Activated CD4-positive, alpha-beta T cell treated with anti-CD3 and anti-CD28 coated beads, Interleukin-2, amount 50 U/mL, for 24 hours (primary cell): ENCODE measurements at places on chromosomes 5 and 9.

DNA sequence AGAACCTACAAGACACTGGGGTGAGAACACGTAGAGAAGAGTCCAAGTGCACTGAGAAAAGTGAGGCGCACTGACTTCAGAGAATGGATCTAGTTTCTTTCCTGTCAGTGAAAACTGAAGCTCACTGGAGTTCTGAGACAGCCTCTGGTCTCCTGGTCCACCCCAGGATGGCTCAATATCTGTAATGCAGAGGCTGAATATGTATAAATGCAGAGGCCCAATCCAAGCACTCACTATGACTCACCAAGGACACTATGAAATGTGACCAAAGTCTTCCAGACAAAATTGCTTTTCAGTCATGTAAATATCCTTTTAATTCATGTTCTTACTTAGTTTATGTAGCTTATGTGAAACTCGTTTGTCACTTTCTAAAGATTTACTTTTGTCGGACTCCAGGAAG, 53.8 kb downstream of the NFIB start:
- DNase-seq = no peak

- DNase-seq = no peak
Measured at GRCh38 chr9:109923806-109924205, 143.8 kb downstream of the PALM2AKAP2 start.

- no peak for DNase-seq
Measured at GRCh38 chr5:106171708-106172107, 1499.0 kb downstream of the EFNA5 start.

DNA sequence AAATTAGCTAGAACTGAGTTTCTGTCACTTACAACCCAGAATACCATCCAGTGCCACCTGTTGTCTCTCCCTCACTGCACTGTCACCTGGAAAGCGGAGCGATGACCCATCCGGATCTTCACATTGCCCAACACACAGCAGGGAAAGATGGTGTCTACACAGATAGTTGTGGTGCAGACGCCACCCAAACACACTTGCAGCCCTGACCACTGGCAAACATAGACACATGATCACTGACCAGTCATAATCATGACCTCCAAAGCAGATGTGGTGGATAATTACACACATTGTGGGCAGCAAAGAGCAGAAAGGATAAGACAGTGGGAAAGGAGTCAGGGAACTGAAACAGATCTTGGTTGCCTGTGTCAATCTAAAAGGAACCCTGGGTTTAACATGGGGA, 64.7 kb downstream of the GABBR2 start:
- no peak for DNase-seq

DNA sequence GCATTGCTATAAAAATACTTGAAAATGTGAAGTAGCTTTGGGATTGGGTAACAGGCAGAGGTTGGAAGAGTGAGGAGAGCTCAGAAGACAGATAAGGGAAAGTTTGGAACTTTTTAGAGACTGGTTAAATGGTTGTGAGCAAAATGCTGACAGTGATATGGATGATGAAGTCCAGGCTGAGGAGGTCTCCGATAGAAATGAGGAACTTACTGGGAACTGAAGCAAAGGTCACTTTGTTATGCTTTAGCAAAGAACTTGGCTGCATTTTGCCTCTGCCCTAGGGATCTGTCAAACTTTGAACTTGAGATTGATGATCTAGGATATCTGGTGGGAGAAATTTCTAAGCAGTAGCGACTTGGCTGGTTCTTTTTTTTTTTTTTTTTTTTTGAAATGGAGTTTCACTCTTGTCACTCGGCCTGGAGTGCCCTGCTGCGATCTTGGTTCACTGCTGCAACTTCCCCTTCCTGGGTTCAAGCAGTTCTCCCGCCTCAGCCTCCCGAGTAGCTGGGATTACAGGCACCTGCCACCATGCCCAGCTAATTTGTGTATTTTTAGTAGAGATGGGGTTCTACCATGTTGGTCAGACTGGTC, 998.9 kb downstream of the TLE1 start:
- DNase-seq = no peak

- no peak for DNase-seq
Measured at GRCh38 chr5:106894964-106895363, 775.8 kb downstream of the EFNA5 start.

DNA sequence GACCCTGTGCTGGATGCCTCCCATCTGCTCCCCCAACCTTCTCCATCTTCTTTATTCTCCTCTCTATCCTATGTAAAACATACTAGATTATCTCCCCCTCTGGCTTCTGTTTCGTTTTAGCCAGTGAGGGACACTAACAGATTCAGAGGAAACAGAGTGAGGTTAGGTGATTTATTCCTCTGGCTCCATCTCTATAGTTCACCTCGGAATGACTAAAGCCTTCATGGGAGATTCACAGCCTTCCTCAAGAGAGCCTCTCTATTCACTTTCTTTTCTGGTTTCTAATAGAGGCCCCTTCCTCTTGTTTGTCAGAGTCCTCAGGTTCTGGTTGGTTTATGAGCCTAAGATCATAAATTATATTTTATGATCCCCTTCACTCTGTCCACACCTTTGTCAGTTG, 633.1 kb upstream of the TYRP1 start:
- no peak for DNase-seq

GRCh38 chr9:19281801-19282200, 51.3 kb downstream of the DENND4C start:
- no peak for DNase-seq

DNA sequence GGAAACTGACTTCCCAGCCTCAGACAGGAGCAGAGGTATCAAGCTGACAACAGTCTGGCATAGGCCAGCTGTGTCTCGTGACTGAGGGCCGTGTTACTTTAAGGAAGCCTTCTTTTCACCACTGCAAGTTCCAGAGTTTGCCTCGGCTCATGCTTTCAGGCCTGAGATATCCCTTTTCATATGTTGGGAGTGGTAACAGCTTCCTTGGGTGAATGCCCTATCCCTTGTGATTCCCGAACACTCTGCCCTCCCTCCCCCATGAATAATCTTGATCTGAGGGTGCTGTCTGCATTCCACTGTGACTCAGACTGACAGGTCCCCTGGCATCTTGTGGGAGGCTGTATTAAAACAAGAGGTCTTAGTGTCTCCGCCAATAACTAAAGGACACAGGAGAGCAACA, 49.7 kb upstream of the ARL15 start:
- no peak for DNase-seq

- DNase-seq = no peak
Measured at GRCh38 chr5:34485768-34486030, 170.4 kb upstream of the RAI14 start.

- no peak for DNase-seq
Measured at GRCh38 chr9:115999498-115999897, 154.1 kb upstream of the PAPPA start.

DNA sequence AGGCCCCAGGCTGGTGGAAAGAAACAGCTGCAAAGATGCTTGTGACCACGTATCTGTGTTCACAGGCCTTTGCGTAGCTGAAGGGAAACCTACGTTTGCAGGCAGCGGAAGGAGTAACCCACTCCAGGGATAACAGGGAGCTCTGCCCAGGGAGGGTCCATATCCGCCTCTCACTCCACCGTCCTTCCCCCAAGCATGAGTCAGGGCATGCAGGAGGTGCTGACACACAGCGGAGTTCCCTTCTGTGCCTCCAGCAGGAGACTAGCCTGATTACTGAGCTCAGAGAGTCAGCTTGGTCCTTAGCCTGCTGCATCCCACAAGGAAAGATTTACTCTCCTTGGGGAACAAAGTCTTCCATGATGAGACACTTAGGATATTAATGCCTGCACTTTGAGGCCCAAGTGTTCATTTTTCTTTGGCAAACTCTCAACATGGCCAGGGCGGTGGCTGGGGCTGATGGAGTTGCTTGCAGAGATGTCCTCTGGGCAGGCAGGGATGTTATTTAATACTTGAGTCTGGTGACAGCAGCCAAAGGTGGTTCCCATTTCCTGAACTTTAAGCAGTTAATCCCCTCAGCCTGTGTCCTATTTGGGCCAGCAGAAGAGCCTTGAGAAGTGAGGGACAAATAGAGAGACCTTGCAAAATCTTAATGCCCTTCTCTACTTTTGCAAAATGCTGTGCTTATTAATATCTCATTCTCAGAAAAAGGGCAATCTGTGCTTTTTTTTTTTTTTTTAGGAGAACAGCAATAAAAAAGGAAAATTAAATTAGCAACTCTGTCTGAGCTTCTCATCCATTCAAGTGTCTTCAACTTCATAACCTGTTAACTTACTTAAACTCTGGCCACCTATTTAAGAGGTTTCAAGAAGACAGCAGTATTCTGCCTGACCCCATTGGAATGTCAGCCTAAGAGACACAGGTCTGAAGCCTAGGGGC, 222.1 kb downstream of the HSPA4 start:
- no peak for DNase-seq

GRCh38 chr5:135007749-135008363, 26.2 kb downstream of the PITX1 start:
- no peak for DNase-seq

DNA sequence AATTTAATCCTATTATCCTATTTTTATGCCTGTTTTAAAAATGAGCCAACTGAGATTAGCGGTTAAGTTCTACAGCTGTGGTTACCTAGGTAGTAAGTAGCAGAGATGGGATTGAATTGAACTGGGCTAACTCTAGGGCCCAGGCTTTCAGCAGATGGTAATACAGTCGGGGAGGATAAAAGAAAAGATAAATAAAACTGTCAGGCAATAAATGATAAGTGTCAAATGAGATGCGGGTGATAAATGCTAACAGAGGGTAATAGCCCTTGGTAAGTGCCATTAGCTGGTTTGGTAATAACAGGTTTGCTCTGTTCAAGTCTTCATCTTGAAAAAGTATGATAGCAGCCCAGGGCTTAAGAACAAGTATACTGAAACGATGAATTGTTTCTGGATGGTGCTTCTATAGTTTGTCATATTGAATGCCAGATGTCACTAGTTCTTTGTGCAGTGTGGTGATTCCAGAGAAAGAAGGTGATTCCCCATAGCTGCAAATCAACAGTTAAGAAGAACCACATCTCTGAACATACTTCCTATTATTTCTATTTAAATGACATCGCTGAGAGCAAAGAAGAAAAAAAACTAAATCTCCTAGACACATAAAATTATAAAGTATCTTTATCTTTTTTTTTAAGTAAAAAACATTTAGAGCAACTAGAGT, 360.8 kb upstream of the PANK3 start:
- no peak for DNase-seq

- DNase-seq = no peak
Measured at GRCh38 chr9:114592356-114592755, 4.8 kb downstream of the ATP6V1G1 start.

GRCh38 chr9:136668983-136669790, 6.5 kb downstream of the EGFL7 start:
- no peak for DNase-seq

DNA sequence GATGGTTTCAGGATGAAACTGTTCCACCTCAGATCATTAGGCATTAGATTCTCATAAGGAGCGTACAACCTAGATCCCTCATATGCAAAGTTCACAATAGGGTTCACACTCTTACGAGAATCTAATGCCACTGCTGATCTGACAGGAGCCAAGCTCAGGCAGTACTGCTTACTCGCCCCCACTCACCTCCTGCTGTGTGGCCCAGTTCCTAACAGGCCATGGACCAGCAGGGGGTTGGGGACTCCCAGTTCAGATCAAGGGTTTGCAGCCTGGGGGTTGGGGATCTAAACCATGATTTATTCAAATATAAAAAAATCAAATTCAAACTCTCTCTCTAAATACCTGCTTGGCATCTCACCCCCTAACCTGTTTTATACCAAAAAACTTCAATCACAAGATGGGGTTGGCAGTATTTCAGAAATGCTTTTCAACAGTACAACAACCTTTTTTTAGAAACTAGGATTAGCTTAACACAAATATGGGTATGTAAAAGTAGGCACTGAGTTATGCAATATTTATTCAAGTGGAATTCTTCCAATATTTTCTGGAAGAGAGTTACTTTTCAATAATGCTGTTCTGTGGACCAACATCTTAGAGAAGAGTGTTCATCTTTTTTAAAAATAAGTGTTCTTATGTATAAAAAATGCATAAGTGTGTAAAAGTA, 30.1 kb upstream of the SLC12A2 start:
- DNase-seq = no peak

DNA sequence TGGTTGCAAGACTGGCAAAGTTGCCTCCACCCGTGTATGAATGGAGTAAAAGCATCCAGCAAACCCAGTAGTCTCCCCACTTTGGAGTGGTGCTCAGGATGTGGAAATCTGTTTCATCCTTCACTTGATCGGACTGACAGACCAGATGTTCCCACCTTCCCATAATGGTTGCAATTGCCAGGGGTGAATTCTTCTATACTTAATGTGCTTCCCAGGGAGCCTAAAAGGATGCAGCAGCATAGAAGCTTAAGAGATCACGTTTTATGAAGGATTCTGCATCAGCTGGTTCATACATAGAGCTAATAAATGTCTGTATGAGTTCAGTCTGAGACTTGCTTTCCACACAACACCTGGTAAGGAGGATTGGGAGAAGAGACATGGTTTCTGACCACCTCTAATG, 198.8 kb upstream of the S1PR3 start:
- no peak for DNase-seq

DNA sequence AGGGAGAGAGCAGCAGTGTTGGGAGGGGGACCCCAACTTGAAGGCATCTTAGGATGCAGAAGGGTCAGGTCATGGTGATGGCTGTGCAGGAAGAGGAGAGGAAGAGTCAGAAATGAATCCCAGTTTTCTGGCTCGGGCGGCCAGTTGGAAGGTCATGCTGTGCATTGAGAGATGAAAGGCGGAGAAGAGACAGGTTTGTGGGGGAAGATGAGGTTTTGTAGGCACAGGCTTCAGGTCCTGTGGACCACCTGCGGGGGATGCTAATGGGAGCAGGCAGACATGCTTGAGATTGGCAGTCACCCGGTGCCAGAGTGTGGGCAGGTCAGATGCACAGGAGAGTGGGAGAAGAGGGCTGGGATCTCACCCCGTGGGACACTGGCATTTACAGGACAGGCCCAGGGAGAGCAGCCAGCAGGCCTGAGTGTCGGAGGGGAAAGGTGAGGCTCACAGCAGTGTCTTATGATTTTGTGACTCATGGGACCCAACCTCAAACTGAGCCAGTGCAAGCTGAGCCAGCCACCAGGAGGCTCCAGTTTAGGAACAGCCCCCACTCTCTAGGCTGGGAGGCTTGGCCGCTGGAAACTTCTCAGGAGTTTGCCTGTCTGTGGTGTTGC, 17.5 kb downstream of the STXBP1 start:
- DNase-seq = no peak

GRCh38 chr9:5593904-5594303, 35.0 kb upstream of the RIC1 start:
- DNase-seq = no peak

- DNase-seq = no peak
Measured at GRCh38 chr9:115114546-115114945, 3.4 kb downstream of the TNC start.

GRCh38 chr5:55724281-55724680, 12.2 kb upstream of the SLC38A9 start:
- no peak for DNase-seq

DNA sequence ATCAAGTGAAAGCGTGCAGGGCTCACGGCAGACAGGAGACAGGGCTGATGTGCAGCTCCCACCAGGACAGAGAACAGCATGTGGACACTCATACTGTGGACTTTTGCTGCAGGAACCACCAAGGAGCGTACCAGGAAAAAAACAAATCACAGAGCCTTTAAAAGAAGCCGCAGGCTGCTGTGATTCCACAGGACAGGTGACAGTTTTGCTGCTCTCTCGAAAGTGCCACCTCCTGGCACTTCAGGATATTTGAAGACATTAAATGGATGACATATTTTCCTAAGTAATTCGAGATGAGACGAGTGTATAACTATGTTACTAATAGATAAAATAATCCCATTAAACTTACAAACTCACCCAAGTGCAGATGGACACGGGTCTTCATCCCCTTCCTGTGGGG, 29.3 kb downstream of the ZDHHC11 start:
- DNase-seq = no peak
